Body of pancreas (tissue), 4 donors: ENCODE measurements at places on chromosomes 6 and 20. TPM values are rescaled to one million over a fixed set of nuclear protein-coding genes. Genes with fewer than 3 reads are reported as not detected.

GRCh38 chr6:47235964-47236760 lies 73.5 kb downstream of the TNFRSF21 start:
- DNase-seq = peak; percentile 56

GRCh38 chr20:59308493-59309201 lies 8.2 kb downstream of the EDN3 start:
- DNase-seq = peak; percentile 52

DNA sequence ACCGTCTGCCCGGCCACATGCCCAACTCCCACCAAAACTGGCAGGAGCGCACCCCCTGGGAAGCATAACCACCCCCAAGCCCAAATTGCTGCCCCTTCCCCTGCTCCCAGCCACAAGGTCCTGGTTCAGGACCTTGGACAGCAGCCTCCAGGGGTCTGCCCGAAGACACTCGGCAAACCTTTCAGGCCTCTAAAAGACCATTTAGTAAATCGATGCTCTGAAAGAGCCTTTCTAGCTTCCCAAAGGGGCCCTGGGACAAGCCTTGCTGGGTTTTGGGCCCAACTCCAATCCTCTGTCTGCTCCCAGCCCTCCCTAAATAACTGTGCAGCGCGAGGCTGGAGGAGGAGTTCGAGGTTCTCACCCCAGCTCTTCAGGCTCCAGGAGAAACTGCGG lies 30.5 kb downstream of the GRM4 start:
- no peak for DNase-seq

PM20D2 gene
- total RNA-seq = 10.5 TPM

CDK19 gene
- 4.0 TPM for total RNA-seq

GRCh38 chr6:87100216-87100615 lies 5.3 kb upstream of the CGA start:
- DNase-seq = no peak

DNA sequence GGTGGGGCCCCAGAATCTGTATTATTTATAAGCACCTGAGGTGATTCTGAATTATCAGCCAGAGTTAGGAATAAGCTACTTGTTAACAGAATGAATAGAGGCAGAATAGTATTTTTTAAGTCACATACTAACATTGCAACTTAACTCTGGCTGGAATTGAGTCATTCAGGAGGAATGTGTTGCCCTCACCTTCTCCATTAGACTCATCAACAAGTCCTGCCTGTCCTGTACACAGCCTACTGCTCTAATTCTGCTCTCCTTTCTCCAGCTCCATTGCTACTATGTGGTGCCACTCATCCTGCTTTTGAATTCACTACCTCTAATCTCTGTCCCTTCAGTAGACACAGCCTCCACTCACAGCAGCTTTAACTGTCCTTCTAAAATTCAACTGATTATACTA lies 669.4 kb downstream of the DHX35 start:
- DNase-seq = no peak

- DNase-seq = no peak
These were observed 56.2 kb upstream of the NHSL1 start for GRCh38 chr6:138555421-138555988.

DNA sequence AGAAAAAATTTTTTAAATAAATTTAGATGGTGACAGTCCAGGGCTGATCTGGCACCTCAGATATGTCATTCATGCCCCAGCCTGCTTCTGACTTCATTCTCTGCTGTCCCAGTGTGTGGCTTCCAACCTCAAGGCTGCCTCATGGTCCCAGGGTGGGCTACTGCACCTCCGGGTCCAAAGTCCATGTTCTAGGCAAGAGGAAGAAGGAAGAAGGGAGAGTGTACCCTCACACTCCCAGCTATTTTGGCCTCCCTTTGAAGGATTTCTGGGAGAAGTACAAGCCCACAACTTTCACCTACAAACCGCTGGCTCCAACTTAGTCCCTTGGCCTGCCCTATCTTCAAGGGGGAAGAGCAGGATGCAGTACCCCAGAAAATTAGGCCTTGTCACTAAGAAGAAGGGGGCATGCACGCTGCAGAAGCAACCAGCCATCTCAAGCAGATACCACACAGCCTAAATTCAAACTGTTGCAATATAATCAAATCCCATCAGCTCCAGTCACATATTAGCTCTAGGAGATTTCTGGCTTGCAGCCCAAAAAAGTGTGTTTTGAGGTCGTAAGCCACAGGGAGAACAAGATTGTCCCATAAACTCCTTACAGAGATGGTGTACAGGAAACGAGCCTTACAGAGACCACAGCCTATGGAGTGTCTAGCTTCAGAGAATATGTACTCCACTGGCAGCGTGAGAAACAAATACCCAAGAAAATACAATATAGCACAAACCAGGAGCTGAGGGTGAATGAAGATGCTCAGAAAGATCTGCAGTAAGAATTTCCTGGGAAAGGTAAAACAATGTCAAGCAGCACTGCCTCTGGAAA lies 906 bp upstream of the BTN3A2 start:
- DNase-seq = no peak

DNA sequence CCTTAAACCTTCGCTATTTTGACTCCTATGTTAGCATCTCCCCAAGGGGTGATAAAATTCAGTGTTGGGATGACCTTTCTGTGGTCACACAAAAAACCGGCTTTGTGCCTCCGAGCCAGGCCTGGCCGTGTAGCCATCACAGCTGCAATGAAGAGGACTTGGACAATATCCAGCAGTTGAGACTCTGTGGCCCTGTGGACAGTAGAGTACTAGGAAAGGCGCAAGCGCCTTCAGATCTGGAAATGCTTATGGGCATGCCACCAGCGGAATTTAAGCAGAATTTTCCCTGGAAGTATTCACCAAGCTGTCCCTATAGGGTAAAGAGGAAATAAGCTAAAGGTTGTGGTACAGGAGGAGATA lies 63.3 kb upstream of the SLC2A12 start:
- no peak for DNase-seq

SLC17A1 gene
- not detected for total RNA-seq

NOX3 gene
- not detected for total RNA-seq

GRCh38 chr6:152386131-152386530 lies 251.0 kb downstream of the SYNE1 start:
- DNase-seq = no peak

GRCh38 chr20:33663161-33664084 lies 1.3 kb downstream of the C20orf144 start:
- peak; percentile 84 for DNase-seq

DNA sequence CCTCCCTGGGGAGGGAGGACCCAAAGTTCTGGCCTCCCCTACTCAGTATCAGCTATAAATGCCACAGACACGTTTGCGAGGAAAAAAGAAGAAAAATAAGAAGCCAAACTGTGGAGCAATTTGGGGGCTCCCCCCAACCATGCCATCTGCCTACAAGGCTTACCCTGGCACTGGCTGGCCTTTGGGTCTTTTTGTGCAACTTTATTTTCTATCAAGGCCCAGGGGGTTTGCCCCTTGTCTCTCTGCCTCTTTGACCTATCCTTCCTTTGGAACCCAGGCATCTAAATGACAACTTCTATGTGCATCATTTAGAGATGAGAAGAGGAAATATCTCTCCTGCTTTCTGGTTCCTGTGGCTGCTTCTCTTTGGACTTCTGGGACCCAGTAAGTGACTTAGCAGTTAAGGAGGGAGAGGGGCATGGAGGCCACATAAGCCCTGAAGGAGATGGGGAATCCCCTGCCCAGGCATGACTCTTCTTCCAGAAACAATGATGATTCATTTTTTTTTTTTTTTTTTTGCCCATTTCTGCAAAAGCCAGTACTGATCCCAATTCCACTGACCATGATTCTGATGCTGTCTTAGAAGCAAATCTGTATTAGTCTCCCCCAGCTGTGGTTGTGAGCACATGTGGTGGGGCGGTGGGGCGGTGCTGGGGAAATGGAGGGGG lies at the start of gene MUC22:
Gene MUC22 (plus strand): TSS at position 82 of the 668 bp plus-strand sequence. CDS start 233 bp downstream, at position 315.
- DNase-seq = no peak

GRCh38 chr6:163600331-163600730 lies 185.8 kb downstream of the QKI start:
- no peak for DNase-seq

- DNase-seq = no peak
These were observed 177.7 kb downstream of the FARS2 start for GRCh38 chr6:5438922-5439584.

ISM1 gene
- 2.6 TPM for total RNA-seq
